NCI-H1105 treated with DMSO at 0.1 percent for 48 hours (cell line): ENCODE measurements at places on chromosomes 1 and 21.

DNA sequence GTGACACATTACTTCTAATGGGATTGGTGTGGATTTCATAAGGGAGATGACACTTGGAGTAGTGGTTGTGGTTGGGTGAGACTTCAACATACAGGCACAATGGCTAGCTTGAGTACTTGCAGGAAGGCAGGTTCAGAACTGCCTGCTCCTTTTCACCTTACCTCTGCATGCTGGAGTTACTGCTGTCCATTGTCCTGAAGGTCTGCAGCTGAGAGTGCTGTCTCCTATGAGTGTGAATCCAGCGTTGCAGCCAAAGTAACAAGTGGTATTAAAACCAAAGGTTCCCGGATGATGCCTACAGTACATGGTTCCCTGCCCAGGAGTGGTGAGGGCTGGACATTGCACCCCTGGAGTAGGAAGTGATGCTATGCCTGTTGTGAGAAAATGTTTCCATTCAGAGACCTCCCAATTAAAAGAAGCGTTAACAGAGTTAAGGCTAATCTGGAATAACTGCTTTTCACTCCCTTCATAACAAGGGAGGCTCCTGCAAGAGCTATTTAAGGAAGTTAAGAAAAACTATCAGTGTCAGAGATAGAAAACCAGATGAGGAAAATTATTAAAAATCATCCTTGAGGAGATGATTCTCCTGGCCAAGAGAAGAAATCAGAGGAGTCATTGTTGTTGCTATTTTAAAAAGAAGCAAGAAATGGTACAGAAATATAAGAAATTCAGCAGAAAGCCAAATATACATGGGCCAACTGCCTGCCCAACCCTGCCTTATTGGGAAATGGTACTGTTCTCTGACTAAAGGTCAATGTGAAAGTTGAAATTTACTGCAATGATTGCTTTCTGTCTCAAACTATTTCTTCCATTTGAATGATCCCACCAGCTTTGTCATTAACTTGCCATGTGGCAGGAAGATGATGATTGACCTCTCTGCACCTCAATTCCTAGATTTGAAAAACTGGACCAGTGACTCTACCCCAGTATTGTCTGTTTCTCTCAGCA is 9.8 kb upstream of the F5 start:
- no peak for DNase-seq

DNA sequence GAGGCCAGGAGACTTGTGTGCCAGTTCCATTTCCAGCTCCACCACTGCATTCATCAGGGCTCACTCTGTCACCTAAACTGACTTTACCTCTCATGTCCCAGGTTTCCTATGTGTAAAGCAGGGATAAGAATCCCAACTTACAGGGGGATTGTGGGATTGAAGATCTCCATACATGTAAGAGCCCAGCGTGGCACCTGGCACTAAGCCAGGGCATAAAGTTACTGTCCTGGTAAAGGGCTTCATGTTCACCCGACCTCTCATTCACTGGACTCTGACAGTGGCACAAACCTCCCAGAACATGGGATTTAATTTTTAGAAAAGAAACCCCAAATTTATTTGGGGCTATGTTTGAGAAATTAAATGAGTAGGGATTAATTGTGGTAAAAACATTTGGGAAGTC is 8.9 kb upstream of the IGFN1 start:
- no peak for DNase-seq

DNA sequence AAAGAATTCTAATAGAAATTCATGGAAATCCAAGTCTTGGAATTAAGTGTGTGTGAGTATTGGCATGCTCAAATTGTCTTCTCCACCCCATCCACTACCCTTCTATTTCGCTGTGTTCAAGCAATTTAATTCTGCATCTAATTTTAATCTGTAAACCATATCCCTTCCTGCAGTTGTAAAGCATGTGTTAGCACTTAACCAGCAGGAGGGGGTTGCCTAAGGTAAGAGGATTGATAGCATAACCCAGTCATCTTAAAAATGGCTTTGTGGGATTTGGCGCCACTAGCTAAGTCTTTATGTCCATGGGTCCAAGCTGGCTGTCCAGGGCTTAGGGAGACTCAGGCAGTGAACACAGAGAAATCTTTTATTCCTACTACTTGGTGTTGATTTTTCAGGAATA is 210.3 kb downstream of the PTPRC start:
- no peak for DNase-seq

GRCh38 chr1:209569455-209570207 is 13.9 kb upstream of the CAMK1G start:
- peak; percentile 76 for DNase-seq

GRCh38 chr1:30586671-30587070 is 136.7 kb downstream of the MATN1 start:
- no peak for DNase-seq

DNA sequence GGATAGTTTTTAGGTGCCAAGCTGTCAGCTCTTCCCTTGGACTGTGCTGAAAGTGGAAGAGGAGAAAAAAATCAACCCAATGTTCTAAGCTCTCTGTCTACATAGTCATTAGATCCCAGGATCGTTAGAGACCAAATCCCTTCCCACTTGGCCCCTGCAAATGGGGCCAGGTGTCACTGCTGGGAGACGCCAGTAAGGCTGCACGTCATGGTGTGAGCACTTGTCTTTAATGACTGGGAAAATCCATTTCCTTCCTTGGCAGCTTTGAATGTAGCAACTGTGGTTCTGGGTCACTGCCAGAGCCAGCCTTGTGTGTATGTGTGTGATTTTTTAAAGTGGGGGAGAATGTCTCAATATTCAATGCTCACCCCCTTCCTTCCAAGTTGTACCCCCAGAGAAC is 59.9 kb downstream of the MAN1C1 start:
- peak; percentile 94 for DNase-seq

GRCh38 chr1:230423951-230424350 is 2.2 kb downstream of the PGBD5 start:
- DNase-seq, result no peak

GRCh38 chr1:200165493-200166220 is 138.1 kb downstream of the NR5A2 start:
- no peak for DNase-seq

DNA sequence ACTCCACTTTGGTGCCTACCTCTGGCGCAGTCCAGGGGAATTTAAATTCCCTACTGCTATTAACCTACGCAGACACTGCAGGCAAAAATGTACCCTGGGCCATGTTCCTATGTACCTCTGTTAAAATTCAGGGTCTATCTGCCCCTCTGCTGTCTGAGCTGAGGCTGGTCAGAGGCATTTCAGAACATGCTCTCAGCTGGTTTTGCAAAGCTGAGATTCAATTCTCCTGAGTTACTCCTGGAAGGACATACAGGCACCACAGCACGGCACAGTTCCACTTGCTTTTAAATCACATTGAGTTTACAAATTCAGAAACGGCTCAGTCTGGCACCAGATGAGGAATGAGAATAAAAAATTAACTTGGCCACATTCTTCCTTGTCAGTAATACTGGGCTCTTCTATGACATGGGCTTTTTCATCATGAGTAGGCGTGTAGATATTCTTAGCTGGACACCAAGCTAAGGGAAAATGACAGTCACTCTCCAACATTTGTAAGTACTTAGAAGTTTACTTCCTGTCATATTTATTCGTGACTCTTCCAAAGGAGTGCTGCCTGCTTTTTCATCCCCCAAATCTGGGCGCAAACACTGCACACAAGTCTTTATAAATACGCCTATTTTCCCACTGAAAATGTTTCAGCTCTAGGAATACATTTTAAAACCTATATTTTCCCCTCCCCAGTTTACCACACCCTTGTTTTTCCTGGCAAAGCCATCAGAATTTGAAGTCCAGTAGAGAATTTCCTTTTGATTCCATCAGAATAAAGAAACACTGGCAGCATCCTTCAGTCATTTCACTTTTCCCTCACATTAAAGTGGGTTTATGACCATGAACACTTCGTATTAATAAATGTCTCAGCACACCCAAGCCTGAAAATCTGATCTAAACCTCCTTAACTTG is 1.9 kb downstream of the C1orf198 start:
- DNase-seq, result no peak

GRCh38 chr1:204405988-204406387 is 5.6 kb downstream of the PPP1R15B start:
- no peak for DNase-seq

DNA sequence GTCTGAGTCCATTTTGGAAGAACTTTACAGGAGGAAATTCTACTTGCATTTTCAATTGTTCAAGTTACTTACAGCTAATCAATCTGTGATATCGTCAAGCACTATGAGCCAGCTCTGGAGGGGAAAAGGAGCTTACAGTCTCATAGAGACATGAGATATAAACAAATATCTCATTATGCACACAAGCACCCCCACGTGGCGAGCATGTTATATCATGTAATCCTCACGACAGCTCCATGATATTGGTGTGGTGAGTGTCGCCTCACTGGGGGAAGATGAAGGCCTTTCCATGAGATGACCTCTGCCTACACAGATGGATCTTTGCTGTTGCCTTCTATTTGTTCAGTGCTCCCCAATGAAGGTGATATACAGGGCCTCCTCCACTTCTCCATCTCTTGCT is 34.6 kb downstream of the TNR start:
- no peak for DNase-seq

DNA sequence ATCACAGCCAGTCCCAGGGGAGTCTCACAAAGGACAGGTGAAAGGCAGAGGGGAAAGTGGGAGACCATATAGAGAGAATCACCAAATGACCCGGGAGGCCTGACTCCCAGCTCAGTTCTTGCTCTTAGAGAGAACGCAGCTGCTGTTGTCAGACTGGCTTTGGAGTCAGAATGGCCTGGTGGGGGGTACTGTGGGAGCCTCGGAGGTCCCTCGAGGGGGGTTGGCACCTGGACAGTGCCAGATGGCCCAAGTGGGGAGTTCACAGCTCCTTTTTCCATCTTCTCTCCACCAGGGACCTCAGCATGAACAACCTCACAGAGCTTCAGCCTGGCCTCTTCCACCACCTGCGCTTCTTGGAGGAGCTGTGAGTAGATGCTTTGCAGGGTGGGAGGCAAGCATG is 31.5 kb downstream of the LGR6 start:
- DNase-seq, result no peak

GRCh38 chr1:77977989-77978292 is 931 bp downstream of the FUBP1 start:
- no peak for DNase-seq

DNA sequence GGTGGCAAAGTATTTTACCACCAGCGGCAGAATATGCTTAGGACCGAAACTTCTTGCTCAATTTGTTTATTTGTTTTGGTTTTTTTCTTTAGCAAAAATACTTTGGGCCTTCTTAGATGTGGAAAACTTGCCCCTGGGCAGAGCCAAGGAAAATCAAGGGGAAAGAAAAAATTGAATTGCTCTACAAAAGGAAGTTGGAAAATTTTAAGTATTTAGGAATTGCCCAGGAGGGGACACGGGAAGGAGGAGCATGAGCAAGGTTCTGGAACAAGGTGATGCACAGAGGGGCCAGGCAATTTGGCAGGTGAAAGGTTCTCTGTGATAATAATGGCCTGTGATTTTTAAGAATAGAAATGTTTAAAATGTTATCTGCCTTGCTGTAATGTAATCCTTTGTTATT is 28.6 kb downstream of the SGIP1 start:
- no peak for DNase-seq

DNA sequence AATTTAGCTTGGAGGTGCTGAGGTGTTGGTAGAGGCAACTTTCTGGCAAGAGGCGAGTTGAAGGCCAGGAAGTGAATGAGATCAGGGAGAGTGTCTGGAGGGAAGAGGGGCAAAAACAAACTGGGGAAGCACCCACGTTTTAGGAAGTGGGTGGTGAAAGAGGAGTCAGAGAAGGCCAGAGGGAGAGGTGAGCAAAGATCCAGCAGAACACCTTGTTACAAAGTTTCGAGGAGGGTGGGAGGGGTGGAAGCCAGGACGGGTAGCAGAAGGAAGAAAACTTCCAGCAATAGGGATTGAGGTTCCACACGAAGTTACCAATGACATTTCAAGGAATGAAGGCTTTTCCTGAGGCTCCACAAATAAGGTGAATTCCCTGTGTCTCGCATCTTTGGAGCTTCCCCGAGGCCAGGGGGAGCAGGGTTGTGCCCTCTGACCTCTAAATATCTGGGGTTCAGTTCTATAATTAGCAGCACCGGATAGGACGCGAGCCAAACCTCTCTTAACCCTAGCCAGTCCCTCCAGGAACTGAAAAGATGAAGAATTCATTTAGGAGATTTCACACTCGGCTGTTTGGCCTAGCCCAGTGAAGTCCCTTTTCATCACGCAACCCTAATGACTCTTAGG is 578 bp upstream of the SESN2 start:
- no peak for DNase-seq

- DNase-seq, result no peak
Measured at GRCh38 chr1:167105271-167106118, 11.6 kb downstream of the STYXL2 start.

DNA sequence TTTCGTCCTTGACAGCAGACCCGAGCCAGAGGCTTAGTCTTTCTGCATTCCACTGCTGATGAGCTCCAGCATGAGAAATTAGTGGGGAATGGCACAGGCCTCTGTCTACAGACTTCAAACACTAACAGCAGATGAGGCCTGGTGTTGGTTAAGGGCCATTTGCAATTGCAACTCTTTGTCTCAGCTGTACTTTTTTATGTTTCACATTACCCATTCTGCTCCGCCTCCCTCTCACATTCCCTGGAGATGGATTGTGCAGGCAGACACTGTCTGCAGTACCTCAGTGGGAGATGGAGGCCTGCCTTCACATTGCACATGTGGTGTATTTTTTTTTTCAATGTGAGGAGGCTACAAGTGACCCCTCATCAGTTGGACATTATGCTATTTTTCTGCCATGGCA is 370.2 kb downstream of the DUSP10 start:
- DNase-seq, result no peak

DNA sequence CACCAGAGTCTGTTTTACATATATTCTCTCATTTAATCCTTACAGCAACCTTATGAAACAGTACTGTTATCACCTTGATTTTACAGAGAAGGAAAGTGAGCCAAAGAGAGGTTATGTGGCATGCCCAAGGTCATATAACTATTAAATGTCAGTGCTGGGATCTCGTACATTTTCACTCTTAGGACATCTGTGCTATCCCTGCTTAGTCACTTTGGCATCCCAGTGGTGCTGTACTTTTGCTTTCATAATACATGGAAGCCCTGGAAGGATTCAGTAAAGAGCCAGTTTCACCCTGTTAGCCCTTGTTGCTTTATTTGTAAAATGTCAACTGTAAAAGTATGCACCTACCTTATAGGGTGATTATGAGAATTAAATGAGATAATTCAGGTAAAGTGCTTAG is 104.4 kb downstream of the NFIA start:
- no peak for DNase-seq

GRCh38 chr21:15400905-15401304 is 328.9 kb upstream of the USP25 start:
- DNase-seq, result no peak

- no peak for DNase-seq
Measured at GRCh38 chr1:112990271-112990670, 34.3 kb upstream of the SLC16A1 start.

- DNase-seq, result no peak
Measured at GRCh38 chr21:21283810-21284209, 285.6 kb downstream of the NCAM2 start.

GRCh38 chr21:38239672-38240071 is 17.1 kb upstream of the KCNJ15 start:
- DNase-seq, result no peak

GRCh38 chr1:8155528-8156186 is 129.5 kb upstream of the ERRFI1 start:
- DNase-seq, result no peak
